IPS DF 6.9 (cell line): ENCODE measurements at places on chromosomes 5 and 9.

DNA sequence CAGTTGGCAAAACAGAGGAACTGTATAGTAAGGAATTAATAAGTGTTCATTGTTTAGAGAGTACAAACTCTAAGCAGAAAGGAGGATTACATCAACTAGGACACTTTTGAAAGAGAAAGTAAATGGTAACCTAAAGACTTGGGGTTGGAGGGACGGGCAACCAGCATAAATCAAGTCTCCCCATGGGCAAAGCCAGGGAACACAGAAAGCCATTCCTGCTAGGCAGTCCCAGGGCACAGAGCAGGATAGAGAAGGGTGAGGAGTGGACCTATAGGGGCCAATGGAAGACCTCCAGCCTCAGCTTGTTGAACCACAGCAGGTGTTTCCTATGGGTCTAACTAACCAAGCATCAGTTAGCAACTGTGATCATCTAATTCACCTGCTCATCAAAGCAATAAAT lies 9.2 kb upstream of the ERAP1 start:
- no peak for DNase-seq

GRCh38 chr9:74570879-74571512 lies 73.9 kb downstream of the RORB start:
- no peak for DNase-seq

GRCh38 chr5:73596705-73597328 lies 29.2 kb upstream of the ARHGEF28 start:
- DNase-seq, result peak; percentile 50

DNA sequence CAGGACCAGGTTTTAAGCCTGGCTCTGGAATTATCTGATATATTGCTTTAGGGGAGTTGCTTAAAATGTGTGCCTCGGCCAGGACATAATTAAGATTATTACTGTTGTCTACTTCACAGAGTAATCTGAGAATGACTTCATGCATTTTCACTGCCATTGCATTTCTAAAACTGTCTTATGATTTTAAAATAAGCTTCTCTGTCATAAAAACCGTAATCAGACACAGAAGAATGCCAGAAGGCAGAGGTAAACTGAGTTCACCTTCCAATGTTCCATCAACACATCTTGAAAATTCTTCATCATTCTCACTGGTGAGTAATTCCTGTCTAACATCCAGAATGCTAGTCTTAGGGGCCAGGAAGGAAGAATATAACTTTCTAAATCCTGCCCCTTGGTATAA lies 47.1 kb downstream of the ISOC1 start:
- no peak for DNase-seq

GRCh38 chr9:95133325-95133705 lies 184.2 kb downstream of the FANCC start:
- DNase-seq, result no peak

DNA sequence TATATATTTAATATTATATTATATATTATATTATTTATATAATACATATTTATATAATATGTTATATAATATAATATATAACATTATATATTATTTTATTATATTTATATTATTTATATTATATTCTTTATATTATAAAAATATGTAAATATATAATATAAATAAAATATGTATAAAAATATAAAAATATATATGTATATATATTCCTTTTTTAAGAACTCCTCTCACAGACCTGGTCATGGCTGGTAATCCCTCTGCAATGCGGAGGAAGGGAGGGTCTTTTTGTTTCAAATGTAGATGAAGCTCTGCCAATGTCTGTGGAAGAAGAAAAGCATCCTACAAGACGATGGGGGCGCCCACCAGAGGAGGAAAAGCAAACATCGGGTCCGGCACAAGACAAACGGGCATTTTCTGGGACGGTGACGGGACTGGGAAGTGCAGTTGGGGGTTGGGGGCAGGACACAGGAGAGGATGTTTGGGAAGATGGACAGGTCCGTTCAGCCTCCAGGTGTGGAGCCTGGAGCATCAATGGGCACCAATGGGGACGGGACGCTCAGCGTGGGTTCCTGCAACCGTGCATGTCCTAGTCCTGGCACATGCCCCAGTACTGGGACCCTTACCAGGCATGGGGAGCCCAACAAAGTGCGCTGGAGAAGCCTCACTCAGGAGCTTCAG lies 194.0 kb downstream of the IRX1 start:
- peak; percentile 25 for DNase-seq

- no peak for DNase-seq
Measured at GRCh38 chr9:573691-574410, 267.6 kb upstream of the DMRT1 start.
